ENCODE measurements at places on chromosomes 13 and 19.

GRCh38 chr13:47484548-47484947 is 516.5 kb downstream of the SUCLA2 start:
- DNase-seq: no peak

- DNase-seq: no peak
Observed at GRCh38 chr13:69704311-69704710, 403.3 kb upstream of the ATXN8OS start.

GRCh38 chr13:80173224-80173623 is 167.7 kb downstream of the SPRY2 start:
- no peak for DNase-seq

GRCh38 chr13:25848812-25849745 is 202.7 kb downstream of the SHISA2 start:
- DNase-seq: no peak

- no peak for DNase-seq
Observed at GRCh38 chr13:94063096-94063495, 416.4 kb downstream of the DCT start.

GRCh38 chr13:106105153-106105552 is 430.3 kb downstream of the EFNB2 start:
- no peak for DNase-seq

GRCh38 chr19:50187937-50188336 is 15.5 kb upstream of the MYH14 start:
- DNase-seq: no peak

DNA sequence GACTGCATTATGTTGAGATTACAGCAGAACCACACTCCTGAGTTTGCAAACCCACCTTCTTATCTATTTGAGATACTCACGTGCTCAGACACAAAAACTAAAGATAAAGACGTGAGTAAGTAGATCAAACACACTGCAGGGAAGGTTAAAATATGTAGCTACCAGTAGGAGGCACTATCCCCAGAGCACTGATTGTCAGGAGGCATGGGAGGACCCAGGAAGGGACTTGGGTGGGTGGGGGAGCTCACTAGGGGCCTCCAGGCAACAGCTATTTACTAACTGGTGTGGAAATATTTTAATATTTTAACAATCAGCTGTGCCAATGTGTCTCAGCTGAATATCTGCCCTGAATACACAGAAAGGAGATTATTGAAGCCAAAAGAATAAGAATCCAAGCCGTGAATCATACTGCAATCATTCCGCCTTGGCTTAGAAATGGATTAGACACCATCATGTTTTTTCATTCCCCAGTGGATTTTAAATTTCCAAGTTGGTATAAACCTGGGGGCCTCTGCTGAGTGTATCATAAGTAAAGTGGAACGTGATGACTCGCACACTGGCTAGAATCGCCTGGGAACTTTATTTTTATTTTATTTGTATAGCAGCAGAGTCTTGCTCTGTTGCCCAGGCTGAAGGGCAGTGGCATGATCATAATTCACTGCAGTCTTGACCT is 73.2 kb upstream of the CACNA1A start:
- no peak for DNase-seq

DNA sequence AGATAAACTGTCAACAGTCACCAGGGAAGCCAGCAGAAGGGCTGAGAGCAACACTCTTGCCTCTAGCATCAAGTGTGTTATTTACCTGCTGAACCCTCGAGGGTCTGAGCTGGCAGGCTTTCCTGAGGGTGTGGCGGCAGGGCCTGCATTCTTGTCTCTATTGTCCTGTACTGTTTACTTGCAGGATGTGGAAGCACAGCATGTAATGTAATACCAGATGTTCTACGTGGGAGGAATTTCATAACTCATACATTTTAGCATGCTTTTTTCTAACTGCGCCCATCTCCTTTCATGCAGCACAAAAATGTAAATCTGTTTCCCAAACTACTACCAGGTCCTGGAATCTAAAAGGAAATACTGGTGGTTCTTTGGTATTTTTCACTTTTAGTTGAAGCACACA is 153.1 kb downstream of the RGCC start:
- no peak for DNase-seq

DNA sequence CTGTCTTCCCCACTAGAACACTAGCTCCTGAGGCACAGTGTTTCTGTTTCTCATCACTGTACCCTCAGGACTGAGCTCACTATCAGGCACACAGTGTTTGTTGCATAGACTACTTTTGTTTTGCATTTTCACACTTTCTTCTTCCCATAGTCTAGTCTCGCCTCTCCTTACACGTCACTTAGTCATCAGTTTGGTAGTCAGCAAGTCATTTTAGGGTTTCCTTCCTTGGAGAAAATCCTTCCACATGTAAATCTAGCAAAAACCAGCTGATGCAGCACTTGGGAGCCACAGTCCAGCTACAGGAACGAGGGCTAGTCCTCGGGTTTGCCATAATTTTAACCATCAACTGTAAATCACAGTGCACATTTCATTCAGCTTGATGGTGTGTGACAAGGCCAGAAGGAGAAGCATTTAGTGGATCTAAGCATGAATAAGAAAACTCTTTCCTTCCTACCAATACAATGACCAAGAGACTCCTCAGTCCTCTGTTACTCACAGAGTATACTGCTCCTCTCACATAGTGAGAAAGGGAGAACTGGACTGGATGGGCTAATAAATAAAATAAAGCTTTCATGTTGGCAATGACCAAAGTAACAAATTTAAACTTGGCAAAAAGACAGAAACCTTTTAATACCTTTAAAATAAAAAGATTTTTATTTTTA is 221.0 kb downstream of the KLF12 start:
- no peak for DNase-seq

DNA sequence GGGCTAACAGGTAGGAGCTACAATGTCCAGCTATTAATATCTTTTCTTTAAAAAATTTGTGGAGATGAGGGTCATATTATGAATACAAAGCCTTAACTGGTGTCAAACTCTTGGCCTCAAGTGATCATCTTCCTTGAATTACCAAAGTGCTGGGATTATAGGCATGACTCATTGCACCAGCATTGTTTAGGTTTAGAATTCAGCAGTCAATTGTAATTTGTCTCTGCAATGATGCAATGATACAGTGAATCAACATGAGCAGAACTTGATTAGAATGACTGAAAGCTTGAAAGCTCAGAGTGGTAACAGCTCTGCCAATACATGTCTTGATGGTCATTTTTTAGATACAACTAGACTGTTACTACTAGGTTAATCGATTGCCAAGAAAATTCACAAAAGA is 752.8 kb upstream of the MIR17HG start:
- DNase-seq: no peak

- no peak for DNase-seq
Observed at GRCh38 chr19:39246951-39247669, 1.5 kb downstream of the IFNL4 start.

- DNase-seq: no peak
Observed at GRCh38 chr13:78787190-78787589, 128.2 kb upstream of the OBI1 start.

GRCh38 chr13:46211116-46211482 is 629 bp upstream of the LRRC63 start:
- no peak for DNase-seq

DNA sequence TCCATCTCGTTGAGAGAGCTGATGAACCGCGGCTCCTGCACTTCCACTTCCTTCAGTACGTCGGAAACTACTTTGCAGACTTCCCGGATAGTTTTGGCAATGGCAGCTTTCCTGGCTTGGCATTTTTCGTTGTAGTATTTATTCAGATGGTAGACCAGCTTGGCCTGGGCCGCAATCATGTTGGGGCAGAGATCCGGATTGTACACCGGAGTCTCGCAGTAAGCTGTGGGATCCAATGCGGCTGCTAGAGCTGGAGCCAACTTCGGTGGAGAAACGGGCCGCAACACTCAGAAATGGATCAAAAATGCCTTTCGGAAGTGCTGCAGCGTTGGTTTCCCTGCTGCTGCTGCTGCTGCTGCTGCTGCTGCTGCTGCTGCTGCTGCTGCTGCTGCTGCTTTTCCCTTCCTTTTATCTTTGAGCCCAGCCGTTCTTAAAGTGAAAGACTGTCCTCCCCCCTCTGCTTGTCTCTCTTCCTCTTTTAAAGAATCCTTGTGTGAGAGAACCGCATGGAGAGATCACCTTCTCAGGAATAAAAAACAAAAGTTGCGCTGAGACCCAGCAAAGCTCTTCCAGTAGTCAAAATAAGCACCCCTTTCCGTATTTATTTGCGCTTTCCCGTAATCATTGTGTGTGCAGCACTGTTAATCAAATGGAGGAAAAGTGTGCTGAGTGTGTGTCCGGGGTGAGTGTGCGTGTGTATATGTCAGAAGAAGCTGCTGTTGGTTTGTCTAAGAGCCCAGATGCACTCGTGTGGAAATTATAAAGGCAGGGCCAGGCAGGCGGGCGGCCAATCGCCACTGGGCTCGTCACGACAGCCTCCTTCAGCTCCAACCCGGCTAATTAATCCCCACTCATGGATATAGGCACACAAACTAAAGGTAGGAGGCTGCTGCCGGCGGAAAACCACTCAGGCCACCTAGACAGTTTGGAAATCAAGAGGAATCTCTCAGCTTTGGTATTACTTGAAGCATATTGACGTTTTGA is at the start of gene MAB21L1:
TSS of gene MAB21L1 (minus strand) at position 730 of the 984 bp plus-strand sequence. CDS start at position 179, 551 bp downstream.
- DNase-seq: no peak

DNA sequence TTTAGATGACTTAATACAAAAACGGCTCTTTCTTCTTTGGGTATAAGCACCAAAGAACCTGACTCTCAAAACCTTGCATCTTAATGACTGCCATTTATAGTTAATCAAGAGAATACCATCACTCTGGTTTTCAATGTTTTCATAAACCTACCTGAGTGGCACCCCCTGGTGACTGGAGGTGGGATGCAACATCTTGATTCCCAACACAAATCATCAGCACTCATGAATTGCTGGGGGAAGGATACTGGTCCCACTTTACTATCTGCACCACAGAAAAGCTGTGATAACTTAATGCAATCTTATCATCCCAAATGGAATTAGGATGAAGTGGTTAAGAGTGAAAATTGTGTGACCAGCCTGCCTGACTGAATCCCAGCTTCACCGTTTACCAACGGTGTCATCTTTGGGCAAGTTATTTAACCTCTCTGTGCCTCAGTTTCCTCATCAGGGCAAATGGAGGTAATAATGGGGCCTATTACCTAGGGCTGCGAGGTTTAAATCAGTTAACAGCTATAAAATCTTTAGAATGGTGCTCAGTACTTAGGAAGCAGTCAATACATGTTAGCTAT is 366.4 kb downstream of the KLF12 start:
- no peak for DNase-seq

DNA sequence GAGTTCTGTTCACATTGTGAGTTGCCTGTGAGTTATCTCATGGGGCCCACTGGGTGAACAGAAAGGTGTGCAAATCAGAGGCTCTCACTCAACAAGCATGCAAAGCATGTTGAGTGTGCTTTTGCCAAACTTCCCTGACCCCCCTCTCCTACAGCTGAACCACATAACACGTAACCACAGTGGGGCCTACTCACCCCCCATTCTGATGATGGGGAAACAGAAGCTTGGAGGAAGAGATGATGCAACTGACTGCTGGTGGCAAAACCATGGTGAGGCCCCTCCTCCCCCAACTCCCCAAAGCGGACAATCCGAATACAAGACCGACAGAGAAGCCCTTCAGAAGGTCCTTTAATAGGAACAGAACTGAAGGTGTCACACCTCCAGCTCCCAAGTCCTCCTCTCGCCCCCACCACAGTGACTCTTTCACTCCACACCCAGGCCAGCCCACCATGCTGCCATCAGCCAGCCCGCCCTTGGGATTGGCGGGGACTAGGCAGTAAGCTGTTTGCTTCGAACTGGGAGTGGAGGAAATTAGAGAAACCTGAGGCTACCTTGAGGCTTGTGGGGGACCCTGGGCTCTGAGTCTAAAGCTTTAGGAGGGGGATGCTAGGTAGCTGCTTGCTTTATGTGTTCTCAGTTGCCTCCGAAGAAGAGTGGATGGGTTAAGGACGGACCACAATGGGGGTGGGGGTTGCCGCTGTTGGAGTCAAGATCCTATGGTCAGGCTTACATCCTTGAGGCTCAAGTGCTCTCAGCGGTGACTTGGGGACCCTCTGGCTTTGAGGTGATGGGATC is 3.8 kb downstream of the ZNF784 start:
- no peak for DNase-seq

DNA sequence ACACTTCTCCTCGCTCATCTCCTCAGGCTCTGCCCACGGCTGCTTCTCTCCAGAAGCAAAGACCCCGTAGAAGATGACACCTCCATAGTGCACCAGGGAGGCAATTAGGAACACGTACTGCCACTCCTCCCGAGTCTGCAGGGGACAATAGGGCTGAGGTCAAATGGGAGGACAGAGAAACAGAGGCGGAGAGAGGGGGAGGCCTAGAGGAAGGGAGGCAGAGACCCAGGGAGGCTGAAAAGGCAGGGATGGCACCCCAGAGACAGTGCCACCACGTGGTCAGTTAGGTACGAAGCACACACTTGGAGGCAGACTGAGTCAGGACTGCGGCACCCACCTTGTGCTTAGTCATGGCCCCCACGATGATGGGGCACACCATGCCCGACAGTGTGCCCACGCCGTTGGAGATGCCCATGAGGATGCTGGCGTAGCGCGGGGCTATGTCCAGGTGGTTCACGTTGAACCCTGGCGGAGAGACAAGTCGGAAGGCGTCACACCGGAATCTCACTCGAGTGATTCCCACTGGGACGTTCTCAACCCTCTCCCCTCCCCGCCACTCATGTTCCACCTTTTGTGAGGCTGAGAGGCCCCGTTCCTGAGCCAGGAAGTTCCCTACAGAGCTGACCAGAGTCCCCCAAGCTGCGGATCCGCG is 5.6 kb downstream of the GFY start:
- DNase-seq: no peak

DNA sequence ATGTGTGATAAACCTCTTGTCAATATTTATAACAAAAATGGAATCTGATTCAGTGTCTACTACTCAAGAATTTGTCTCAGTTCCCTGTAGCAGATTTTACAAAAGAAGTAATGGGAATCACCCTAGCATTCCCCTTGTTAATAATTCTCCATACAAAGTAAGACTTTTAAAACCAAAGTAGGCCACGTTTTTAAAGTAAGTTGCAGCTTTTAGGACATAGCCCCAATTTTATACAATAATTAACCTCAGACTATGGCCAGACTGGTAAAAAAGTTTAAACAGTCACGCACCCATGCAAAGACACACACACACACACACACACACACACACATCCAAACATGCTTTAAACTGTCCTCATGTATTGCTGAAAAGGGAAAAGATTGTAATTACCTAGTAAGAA is 589.9 kb downstream of the PCDH9 start:
- DNase-seq: no peak

DNA sequence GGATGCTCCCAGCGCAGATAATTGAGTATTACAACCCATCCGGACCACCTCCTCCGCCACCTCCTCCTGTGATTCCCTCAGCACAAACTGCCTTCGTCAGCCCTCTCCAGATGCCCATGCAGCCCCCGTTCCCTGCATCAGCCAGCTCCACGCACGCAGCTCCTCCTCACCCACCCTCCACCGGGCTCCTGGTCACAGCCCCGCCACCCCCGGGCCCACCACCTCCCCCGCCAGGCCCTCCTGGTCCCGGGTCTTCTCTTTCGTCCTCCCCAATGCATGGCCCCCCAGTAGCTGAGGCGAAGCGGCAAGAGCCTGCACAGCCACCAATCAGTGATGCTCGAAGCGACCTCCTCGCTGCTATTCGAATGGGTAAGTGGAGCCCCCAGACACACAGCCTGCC is 78.0 kb downstream of the GPR12 start:
- DNase-seq: no peak

- DNase-seq: no peak
Observed at GRCh38 chr13:77230560-77230959, 96.3 kb downstream of the MYCBP2 start.
